ENCODE measurements at places on chromosomes 11 and 22.

GRCh38 chr11:122204206-122204605 is 88.2 kb upstream of the BLID start:
- no peak for DNase-seq

- no peak for DNase-seq
These were observed 336.6 kb upstream of the API5 start for GRCh38 chr11:42975180-42975529.

- no peak for DNase-seq
These were observed 87.5 kb downstream of the DDX10 start for GRCh38 chr11:108752297-108752751.

GRCh38 chr11:132631989-132632388 is 900.3 kb downstream of the OPCML start:
- no peak for DNase-seq

DNA sequence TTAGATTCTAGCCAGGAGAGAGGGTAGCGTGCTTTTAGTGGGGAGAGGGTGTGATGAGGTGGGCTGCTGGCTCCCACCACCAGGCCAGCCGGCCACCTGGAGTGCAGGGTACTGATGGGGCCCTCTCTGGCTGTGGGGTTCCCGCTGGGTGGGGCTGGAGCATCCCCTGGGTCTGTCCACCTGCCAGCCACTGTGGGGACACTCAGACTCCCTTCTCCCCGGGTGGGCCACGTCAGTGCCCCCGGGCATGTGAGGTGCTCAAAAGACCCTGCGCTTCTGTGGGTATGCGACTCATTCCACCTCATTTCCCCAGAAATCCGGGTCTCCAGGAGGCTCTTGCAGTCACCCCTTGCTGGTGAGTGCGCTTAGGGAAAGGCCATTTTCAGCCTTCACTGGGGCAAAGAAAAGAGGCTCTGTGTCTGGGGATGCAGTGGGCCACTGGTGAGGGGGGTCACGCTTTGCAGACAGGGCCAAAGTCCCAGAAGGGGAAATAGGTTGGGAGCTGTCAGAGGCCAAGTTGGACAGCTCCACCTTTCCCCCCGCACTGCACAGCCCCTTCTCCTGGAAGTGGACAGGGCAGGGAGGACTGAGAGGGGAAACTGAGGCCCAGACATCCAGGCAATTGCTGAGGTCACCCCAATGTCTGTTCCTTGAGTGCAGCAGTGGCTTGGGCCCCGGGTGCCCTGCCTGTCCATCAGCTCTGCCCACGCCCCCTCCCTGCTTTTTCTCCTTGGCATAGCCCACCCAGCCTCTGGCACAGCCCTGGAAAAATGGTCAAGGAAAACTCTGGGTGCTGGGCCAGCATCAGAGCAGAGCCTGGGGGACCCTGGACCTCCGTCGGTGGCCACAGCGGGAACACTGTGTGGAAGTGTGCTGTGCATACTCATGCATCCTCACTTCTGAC is 53.3 kb downstream of the TPCN2 start:
- DNase-seq: no peak

DNA sequence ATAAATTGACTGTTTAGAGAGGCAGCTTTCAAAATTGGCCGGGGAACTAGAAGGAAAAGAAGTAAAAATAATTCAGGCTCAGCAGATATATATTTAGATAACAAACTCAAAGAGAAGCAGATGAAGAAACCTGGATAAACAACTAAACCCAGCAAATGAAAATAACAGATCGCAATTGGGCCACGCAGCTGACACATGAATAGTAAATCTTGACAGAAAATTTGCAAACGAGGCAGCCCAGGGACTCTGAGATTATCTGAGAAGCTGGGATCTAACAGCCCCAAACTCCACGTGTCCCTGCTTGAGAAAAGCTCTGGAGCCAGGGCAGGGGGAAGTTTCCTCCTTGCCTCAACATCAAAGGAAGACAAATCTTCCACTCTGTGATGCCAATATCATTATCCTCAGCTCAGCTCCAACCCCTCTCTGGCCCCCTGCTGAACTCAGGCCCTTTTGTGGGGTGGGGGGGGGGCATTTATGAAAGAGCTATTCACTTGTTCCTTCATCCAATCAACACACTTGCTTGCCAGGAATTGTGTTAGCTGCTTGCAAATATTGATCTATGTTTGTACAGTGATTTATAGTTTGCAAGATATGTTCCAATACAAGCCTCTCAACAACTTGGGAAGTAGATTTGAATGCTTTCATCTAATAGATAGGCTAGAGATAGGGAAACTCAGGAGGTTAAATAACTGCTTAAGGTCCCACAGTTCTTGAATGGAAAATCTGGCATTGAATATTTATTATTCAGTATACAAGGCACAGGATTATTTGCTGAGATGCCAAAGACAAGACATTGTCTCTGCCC is 72.5 kb upstream of the C11orf87 start:
- no peak for DNase-seq

- DNase-seq: no peak
These were observed 31.5 kb upstream of the RAB38 start for GRCh38 chr11:88206751-88207150.

DNA sequence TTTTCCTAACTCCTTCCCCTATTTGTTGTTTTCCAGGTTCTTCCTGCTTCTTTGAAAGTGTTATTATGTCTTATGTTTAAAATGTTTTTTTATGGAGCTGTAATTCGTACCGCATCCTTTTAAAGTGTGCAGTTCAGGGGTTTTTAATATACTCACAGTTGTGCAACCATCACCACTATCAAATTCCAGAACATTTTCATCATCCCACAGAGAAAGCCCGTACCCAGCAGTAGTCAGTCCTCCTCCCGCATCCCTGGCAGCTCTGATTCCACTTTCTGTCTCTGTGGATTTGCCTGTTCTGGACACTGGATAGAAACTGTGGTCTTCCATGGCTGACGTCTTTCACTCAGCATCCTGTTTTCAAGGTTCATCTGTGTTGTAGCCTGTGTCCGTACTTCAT is 73.7 kb downstream of the JAM3 start:
- no peak for DNase-seq

DNA sequence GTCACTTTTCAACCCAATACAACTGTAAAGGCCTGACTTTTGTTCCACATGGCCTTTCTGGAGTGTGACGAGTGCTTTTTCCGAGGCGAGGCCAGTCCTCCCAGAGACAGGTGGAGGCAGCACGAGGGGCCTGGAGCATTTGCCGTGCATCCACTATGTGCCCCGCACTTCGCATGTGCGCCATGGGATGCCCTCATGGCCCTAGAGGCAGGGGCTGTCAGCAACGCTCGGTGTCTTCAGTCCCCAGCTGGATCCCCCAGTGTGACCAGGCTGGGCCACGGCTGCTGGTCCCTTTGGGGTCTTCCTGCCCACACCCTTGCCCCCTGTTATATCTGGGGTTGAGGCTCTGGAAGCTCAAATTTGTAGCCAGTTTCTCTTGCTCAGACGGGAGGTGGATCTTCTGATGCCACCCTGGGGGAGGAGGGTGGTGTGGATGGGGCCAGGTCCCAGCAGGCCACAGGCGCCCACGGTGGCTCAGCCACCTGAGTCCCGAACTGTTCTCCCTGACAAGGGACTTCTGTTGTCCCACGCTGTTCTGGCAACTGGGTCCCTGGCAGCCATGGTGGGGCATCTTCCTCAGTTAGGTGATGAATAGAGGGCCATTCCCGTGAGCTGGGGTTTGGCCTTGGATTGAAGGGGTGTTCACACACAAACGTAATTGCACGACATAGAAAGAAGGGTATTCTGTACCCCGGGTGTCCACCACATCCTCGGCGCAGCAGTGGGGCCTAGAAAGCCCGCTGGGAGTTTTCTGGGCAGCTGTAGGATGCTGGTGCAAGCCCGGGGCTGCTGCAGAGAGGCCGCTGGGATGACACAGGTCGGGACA is 100.9 kb downstream of the CTTN start:
- DNase-seq: no peak

- DNase-seq: no peak
These were observed 2.9 kb upstream of the FOSL1 start for GRCh38 chr11:65903068-65903481.

DNA sequence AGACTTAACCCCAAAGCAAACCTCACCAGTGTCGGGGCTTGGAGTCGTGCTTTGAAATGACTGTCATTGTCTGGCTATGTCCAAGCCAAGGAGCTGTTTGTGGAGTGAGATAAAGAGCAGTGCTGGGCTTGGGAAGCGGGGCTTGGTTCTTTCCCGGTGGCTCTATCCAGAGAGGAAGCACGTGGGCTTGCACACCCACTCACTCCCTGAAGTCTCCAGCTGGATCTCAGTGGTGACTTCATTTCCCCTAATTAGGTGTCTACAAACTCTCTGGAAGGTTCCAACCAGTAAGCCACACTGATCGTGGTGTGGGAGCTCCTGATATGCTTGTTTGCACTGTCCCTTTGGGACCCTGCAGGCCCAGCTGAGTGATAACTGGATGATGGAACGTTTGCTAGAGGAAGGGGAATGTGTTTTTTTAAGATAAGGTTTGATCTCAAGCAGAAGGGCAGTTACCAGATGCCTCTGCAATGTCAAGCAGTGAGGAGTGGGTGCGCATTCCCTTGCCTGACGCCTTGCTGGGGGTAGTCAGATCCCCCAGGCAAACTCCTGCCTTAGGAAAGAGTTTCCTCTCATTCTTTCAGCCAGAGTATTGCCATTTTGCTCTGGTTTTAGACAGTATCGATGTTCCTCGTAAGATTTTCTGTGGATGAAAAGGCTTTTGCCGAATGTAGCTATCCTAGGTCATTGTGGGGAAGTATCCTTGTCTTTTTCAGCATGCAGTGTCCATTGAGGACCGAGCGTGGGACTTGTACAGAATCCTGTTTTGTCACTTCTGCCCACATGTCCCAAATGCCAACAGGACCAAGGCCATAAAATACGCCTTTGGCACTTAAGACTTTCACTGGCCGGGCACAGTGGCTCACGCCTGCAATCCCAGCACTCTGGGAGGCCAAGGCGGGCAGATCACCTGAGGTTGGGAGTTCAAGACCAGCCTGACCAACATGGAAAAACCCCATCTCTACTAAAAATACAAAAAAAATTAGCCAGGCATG is 90.9 kb downstream of the MICAL2 start:
- no peak for DNase-seq

GRCh38 chr22:43320943-43321900 is 21.9 kb downstream of the SCUBE1 start:
- DNase-seq: no peak

DNA sequence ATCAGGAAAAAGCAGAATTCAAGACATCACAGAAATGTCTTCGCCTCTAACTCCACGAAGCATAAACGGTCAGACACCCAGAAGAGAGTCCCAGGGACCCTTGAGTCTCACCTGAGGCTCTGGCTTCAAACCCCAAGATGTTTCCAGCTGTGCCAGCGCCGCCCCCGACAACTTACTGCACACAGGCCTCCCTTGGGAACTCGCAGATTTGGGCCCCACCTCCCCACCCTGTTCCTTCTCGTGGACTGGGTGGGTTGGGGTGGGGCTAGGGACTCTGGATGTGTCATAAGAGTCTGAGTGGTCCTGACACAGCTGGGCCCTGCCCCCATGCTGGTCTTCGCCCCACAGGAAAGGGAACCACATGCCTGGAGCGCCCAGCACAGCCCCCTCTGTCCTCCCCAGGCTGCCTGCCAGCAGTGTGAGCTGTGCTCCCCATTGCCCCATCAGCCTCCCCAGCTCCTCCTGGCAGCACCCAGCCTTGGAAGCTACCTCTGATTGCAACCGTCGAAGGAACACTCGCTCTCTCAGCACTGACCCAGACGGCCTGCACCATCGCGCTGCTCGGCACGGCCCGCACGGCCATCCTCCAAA is 147.5 kb downstream of the CRYBB2 start:
- DNase-seq: no peak

GRCh38 chr11:108160970-108161566 is 39.7 kb downstream of the ACAT1 start:
- no peak for DNase-seq

GRCh38 chr11:43135966-43136534 is 175.7 kb upstream of the API5 start:
- no peak for DNase-seq

GRCh38 chr11:18731441-18731840 is 5.5 kb upstream of the IGSF22 start:
- no peak for DNase-seq

- no peak for DNase-seq
These were observed 14.1 kb downstream of the TMPRSS13 start for GRCh38 chr11:117914991-117915618.

- DNase-seq: no peak
These were observed 323.7 kb downstream of the MIAT start for GRCh38 chr22:26981111-26981510.

GRCh38 chr11:129974237-129974636 is 28.4 kb downstream of the PRDM10 start:
- no peak for DNase-seq

GRCh38 chr11:15494740-15495139 is 380.0 kb downstream of the INSC start:
- DNase-seq: no peak

DNA sequence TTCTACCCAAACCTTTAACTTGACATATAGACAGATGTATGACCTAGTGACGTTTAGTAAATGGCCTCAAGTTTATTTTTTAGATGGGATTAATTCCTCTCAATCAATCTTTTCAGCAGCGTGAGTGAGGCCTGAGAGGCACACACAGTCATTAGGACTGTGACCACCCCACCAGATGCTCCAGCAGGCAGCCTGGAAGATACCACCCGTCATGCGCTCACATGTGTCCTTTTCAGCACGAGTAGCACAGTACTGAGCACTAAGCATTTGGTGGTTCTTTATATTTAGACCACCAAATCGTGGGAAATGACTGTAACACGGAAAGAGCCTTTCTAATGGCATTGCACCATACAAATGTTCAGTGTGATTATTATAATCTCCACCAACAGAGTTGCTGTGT is 354.6 kb upstream of the DDI1 start:
- no peak for DNase-seq

GRCh38 chr22:43819421-43819921 is 7.4 kb upstream of the EFCAB6 start:
- no peak for DNase-seq

- no peak for DNase-seq
These were observed 262.2 kb upstream of the UBASH3B start for GRCh38 chr11:122393209-122393860.

- DNase-seq: peak; percentile 42
These were observed 10.8 kb upstream of the IFITM3 start for GRCh38 chr11:331358-332060.

- DNase-seq: no peak
These were observed 475.9 kb downstream of the BRD1 start for GRCh38 chr22:49351761-49352227.

DNA sequence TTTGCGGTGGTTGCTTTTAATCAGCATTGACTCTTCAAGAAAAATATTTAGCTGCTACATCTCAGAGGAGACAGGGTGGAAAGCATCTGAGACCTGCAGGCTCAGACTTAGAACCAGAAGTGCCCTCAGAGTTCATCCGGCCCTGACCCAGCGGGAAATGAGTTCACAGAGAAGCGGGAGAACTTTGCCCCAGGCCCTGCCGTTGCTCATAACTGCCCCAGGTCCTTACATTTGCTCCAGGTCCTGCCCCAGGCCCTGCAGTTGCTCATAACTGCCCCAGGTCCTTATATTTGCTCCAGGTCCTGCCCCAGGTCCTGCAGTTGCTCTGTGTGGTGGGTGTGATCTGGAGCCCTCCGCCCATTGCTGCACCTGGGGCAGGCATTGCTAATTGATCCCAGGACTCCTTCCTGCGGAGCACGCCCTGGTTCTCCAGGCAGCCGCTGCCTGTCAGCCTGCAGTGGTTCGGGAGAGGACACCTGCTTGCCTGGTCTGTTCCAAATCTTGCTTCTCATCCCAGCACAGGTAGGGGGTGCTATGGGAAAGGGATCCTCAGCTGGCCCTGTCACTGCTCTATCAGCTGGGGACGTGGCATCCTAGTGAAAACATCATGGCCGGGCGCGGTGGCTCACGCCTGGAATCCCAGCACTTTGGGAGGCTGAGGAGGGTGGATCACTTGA is 58.1 kb upstream of the PPP6R3 start:
- DNase-seq: no peak

- no peak for DNase-seq
These were observed 3.3 kb downstream of the EPS8L2 start for GRCh38 chr11:709109-709997.

GRCh38 chr11:107704451-107704850 is 7.4 kb downstream of the SLN start:
- no peak for DNase-seq
